T-helper 17 cell (primary cell): ENCODE measurements at places on chromosomes 5 and 9. TPM values are rescaled to one million over a fixed set of nuclear protein-coding genes. Genes with fewer than 3 reads are reported as not detected.

SLCO6A1 gene
- not detected for total RNA-seq

DNA sequence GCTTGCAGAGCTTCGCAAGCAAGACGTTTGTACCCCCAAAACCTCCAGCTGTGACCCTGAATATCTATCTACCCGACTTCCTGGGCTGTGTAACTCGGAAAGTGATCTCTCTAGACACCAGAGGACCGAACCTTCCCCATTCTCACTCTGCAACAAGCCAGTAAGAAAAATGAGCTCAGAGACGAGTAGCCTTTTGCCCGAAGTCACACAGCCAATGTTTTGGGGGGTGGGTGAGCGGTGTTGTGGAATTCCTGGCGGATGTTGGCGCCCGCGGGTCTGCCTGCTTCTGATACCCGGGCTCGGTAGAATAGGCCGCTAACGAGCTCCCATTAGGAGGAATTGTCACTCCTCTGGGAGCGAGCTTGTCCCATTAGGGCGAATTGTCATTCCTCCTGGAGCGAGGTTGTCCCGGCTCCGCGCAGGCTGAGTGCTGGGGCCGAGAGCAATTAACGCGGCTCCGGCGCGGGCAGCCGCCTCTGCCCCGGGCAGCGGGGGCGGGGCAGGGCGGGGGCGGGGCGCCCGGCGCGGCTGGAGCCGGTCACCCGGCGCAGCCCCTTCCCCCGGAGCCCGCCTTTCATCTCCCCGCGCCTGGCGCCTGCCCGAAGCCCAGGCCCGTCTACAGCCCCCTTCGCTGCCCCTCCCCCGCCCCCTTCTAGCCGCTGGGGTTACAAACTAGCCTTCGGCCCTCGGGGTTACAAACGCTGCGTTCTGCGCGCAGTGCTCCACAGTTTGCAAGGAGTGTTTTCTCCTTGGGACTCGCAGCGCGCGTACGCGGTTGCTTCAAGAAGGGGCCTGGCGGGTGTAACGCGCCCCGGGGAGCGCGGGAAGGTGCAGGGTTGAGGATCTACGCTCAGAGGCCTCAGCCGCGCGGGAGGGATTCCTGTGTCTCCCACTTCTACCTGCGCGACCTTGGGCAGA lies 3.5 kb upstream of the MSX2 start:
- H3K27me3 ChIP-seq = peaks cover 86% of the 10 kb centered on the region
- H3K4me1 ChIP-seq = peaks cover 7% of the 10 kb centered on the region
- H3K4me3 ChIP-seq = peak overlapping the region; percentile 77
- no peak overlapping the region for H3K27ac ChIP-seq
- no peak for DNase-seq

GRCh38 chr5:135156337-135156714 lies 122.3 kb upstream of the PITX1 start:
- no peaks in the 10 kb centered on the region for H3K4me1 ChIP-seq
- H3K4me3 ChIP-seq = no peak overlapping the region
- no peak for DNase-seq
- H3K27ac ChIP-seq = no peak overlapping the region
- no peaks in the 10 kb centered on the region for H3K27me3 ChIP-seq
- no peaks in the 10 kb centered on the region for H3K36me3 ChIP-seq

DNA sequence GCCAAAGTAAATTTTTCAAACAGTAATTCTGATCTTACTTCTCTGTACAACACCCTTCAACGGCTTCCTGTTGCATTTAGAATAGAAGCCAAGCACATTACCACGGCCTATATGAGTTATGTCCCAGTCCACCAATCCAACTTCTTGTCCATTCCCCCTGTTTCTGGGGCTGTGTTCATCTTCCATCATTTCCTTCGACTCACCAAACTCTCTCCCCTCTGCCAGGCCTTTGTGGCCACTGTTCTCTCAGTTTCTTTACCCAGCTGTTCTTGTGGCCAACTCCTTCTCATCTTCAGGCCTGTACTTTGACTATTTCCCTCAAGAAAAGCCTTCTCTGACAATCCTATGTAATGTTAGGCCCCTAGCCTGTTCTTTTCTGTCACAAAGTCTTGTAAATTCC lies 259.4 kb upstream of the EFNA5 start:
- no peaks in the 10 kb centered on the region for H3K27me3 ChIP-seq
- peaks cover 6% of the 10 kb centered on the region for H3K4me1 ChIP-seq
- H3K4me3 ChIP-seq = no peak overlapping the region
- H3K27ac ChIP-seq = no peak overlapping the region
- DNase-seq = no peak

GRXCR2 gene
- not detected for total RNA-seq

AFF4 gene
- total RNA-seq = 74.6 TPM

CATSPER3 gene
- total RNA-seq = 0.50 TPM

GRCh38 chr5:73673161-73673591 lies 47.2 kb downstream of the ARHGEF28 start:
- no peak overlapping the region for H3K27ac ChIP-seq
- no peak overlapping the region for H3K4me3 ChIP-seq
- H3K27me3 ChIP-seq = peaks cover 24% of the 10 kb centered on the region
- no peaks in the 10 kb centered on the region for H3K4me1 ChIP-seq
- no peaks in the 10 kb centered on the region for H3K36me3 ChIP-seq
